NCI-H446 (cell line): ENCODE measurements at places on chromosomes 1 and 21.

GRCh38 chr1:19368050-19368449, 55.9 kb downstream of the SLC66A1 start:
- DNase-seq, result no peak

- peak; percentile 36 for DNase-seq
Measured at GRCh38 chr1:44947774-44948311, 38.6 kb downstream of the EIF2B3 start.

DNA sequence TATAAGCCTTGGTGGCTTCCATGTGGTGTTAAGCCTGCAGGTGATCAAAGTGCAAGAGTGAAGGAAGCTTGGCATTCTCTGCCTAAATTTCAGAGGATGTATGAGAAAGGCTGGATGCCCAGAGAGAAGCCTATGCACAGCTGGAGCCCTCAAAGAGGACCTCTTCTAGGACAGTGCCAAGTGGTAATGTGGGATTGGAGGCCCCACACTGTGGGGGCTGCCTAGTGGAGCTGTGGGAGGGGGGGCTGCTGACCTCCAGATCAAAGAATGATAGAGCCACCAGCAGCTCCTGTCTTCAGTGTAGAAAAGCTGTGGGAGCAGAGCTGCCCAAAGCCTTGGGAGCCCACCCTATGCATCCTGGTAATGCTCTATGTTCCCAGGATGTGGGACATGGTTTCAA, 1512.7 kb upstream of the TPTE start:
- DNase-seq, result no peak

- DNase-seq, result no peak
Measured at GRCh38 chr1:61152469-61153105, 70.2 kb downstream of the NFIA start.

DNA sequence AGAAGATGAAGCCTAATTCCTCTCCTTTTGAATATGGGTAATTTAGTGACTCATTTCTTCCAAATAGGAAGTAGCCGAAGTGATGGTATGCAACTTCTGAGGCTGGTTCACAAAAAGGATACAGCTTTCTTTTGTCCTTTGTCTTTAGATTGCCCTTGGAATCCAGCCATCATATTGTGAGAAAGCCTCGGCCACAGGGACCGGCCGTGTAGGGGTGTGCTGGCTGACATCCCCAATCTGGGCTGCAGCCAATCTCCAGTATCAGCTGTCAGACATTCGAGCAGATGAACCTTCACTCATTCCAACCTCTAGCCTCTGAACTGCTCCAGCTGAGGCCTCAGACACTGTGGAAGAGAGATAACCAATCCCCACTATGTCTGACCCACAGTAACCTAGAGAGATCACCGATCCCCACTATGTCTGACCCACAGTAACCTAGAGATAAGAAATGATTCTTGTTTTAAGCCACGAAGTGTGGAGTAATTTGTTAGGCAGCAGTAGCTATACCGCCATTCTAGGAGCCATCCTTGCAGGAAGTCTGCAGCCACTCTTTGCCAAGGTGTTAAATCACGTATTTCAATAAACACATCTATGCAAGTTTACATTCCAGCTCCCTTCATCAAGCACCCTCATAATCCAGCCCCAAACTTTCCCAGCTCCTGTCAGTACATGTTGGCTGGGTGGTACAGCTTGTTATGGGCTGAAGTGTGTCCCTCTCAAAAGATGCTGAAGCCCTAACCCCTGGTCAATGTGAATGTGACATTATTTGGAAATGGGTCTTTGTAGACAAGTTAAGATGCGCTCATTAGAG, 2.9 kb upstream of the DIP2A start:
- DNase-seq, result no peak

GRCh38 chr1:27931184-27931583, 3.6 kb upstream of the SMPDL3B start:
- no peak for DNase-seq
